Cerebellum (tissue), 4 donors: ENCODE measurements at places on chromosomes 5 and 9. TPM values are rescaled to one million over a fixed set of nuclear protein-coding genes. Genes with fewer than 3 reads are reported as not detected.

DNA sequence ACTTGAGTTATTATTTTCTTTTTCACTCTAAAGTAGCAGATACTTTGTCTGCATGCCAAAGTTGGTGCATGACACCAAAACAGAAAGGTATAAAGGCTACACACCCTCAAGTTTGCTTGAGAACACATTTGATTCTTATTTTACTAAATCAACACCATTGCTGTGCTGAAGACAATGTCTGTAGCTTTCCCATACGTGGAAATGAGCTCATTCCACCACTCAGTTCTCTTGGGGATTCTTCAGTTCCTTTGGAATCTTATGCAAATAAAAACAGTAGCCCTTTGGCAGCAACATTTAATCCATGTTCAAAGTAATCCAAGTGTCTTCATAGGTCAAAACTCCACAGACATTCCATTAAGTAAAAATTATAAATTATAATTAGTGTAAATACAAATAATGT is 264.9 kb downstream of the TLE1 start:
- no peak for DNase-seq

DNA sequence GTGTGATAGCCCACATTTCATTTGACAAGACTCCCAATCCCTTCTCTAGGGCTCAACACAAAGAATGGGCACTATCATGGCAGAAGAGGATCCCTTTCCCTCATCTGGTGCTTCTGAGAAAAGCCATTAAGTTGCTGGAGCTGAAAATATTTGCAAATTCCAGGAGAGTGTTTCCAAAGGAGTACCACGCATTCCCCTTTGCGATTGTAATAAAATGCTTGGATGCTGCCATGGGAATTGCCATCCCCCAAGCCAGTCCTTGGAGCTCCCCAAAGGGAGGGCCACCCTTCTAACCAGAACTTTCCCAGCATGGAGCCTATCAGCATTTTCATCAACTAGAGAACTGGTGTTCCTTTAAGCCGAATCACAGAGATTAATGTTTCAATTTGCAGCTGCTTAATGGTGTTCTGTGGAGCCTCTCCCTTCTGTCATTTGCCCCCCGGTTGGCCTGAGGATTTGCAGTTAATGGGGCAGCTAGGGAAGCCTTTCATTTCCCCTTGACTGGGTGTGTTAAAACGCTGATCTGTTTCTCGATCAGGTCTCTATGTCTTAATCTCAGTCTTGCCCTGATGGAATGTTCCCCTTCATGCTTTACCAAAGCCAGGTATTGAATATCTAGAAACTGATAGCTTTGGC is 133.0 kb downstream of the ENC1 start:
- no peak for DNase-seq

GRCh38 chr5:134917070-134917815 is 12.3 kb downstream of the PCBD2 start:
- no peak for DNase-seq

DNA sequence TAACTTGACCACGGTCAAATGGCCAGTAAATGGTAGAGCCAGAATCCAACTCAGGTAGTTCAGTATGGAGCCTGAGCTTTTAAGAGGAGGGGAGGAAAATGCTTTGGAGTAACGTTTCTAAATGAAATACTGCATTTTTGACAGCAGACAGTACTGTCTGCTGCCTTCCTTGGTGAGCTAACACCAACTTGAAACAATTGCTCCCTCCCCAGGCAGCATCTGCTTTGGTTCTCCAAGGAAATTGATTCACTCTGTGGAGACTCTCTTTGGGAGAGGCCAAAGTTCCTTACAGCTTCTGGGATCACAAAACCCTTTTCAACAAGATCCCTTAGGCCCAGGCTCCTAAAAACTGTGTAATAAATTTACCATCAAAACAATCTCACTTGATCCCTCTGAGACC is 75.2 kb upstream of the SSBP2 start:
- DNase-seq = no peak

DNA sequence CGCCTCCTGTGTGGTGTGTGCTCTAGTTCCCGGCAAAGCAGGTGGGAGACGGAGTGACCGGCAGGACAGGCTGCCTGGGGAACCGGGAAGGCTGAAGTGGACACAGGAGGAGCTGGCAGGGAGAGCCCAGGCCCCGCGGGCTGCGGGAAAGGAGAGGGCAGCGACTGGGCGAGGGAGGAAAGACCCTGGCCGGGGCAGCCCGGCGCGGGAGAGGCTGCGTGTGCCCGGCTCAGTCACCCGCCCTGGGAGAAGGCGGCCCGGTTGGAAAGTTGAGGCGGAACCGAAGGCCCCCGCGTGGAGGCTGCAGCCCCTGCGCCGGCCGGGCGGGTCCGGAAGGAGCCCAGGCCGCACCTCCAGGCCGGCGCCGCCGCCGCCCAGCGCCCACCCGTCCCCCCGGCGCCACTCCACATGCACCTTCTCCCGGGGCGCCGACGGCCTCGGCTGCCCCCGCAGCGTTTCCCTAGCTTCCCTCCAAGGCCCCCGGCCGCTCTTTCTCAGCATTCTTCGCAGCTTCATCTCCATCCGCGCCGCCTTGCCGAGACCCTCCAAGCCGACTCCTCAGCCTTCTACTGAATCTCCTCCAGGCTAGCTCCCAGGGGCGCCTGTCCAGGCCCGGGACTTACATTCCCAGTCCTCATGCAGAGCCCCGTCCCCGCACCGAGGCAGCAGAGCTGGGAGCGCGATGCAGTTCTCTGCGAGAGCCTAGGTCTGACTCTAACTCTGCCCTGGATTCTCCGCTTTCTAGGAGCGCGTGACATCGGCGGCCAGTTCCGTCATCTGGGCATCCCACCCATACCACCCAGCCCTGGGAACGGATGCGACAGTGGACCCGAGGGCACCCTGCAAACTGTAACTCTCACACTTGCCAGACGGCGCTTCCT is 152.0 kb downstream of the ERCC6L2 start:
- DNase-seq = no peak

- no peak for DNase-seq
These were observed 949.8 kb upstream of the TYRP1 start for GRCh38 chr9:11743356-11743755.

GRCh38 chr9:86202338-86202882 is 57.0 kb downstream of the C9orf153 start:
- DNase-seq = peak; percentile 22

The SNCAIP gene
- total RNA-seq = 70.7 TPM

DNA sequence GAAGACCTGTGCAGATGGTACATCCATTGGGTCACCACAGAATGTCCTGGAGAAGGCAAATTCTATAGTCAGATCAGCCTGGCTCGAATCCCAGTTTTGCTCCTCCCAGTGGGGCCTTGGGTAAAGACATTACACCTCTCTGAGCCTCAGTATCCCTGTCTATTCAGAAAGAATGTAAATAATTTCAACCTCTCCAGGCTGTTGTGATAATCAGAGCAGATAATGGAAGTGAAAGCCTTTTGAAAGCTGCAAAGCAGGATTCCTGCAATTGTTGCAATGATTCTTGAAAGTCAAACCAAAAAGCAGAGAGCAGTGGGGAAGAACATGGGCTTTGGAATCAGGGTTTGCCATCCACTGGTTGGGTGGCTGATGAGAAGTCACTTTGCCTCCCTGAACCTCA is 63.2 kb downstream of the LHX2 start:
- no peak for DNase-seq

DNA sequence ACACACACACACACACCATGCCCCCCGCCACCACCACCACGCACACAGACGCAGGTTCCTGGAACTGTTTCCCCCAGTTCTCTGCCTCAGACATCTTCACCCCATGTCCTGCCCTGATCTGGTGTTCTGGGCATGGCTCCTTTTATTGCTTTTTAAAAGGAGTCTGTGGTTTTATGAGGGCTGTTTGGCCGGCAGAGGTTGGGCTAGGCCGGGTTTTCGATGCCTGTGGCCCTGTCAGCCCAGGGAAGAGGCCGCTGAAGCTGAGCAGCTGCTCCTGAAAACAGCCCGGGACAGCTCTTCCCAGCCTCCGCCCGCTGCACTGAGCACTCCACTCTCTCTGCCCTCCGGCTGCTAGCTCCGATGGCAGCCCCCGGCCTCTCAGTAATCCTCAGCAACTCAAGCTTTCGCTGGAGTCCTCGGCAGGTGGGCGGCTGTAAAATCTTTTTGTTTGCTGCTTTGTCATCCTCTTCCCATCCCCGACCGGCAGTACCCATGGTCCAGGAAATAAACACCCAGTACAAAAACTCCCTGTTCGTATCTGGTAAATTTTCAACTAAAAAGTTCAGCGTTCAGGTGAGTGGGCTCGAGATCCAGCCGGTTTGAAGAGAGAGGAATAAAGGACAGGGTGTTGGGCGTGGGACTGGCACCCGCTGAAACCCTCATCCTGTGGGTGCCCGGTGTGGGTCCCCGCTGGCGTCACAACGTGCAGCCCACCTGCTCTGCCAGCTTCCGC is 103.0 kb upstream of the ERCC6L2 start:
- DNase-seq = no peak

DNA sequence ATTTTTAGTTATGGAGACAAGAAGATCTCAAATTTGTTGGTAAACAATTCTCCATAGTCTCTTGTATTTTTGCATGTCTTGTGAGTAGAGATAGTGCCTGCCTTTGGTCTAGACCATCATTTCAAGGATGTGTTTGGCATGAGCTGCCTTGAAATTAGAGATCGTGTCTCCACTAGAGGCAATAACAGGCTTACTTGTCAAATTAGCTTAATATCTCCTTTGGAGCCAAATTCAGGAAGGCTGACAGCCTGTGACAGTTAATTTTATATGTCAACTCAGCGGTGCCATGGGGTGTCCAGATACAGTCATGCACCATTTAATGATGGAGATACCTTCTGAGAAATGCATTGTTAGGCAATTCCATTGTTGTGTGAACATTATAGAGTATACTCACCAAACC is 24.8 kb upstream of the PRDM9 start:
- no peak for DNase-seq

- no peak for DNase-seq
These were observed 213.6 kb downstream of the GDNF start for GRCh38 chr5:37626266-37626665.

DNA sequence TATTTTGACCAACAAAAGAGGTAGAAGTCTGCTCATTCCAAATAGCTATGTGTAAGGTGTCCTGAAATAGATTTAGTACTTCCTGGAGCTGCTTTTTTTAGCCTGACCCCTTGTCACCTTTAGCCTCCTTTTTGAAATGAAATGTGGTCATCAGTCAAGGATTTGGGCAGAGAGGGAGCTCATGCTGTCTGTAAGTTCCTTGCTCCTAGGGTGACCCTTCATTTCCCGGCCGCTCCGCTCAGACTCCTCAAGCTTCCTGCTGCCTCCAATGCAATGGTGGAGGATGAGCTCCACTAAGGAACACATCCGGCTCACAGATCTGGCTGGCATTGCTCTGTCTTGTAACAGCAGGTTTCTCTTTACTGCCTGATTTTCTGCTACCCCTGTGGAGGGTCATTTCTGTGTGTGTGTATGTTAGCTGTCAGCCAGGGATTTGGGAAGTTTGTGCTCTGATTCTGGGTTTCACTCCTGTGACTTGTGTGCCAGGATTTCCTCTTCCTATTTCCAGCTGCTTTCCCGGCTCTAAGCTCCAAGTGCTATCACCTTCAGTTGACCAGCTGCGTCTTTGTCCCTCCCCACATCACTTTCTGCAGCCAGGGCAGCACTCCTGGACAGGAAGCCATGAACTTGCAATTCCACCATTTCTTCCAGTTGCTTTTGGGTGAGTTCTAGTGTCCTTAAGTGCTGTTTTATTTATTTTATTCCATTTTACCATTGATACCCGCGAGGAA is 265.9 kb downstream of the ICE1 start:
- no peak for DNase-seq

- DNase-seq = no peak
These were observed 8.0 kb downstream of the PCDH1 start for GRCh38 chr5:141870228-141870627.

DNA sequence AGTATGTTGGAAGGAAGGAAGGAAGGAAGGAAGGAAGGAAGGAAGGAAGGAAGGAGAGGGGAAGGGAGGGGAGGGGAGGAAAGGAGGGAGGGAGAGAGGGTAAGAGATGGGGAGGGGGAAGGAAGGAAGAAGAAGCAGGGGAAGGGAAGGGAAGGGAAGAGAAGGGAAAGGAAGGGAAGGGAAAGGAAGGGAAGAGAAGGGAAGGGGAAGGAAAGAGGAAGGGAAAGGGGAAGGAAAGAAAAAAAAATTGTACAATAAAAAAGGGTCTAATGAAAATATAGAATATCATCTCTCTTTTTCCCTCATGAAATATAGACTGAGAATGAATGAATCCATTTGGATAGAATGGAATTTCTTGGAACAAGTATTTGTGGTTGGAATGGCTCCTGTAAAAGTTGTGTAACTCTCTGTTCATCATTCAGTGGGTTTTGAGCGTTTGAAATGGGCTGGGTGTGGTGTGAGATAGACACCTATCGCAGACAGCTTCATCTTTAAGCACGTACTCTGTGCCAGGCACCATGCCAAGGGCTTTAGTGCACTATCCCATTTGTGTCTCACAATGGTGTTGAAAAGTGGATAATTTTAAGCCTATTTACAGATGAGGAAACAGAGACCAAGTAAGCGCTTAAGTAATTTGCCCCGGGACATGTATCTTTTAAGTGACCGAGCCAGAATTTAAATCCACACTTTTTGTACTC is 11.6 kb upstream of the PAPPA start:
- no peak for DNase-seq

DNA sequence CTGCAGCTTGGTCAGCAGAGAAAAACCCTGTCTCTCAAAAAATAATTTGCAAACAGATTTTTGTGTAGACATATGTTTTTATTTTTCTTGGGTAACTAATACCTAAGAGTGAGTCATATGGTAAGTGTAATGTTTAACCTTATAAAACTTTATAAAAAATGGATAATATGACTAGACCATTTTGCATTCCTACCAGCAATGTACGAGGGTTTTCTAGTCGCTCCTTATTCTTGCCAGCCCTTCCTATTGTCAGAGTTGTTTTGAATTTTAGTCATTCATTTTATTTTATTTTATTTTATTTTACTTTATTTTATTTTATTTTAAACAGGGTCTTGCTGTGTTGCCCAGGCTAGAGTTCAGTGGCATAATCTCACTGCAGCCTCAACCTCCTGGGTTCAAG is 37.8 kb downstream of the RABGAP1 start:
- no peak for DNase-seq

- no peak for DNase-seq
These were observed 371.5 kb upstream of the PRR16 start for GRCh38 chr5:120092649-120093048.

The CACNA1B gene
- 31.4 TPM for total RNA-seq

DNA sequence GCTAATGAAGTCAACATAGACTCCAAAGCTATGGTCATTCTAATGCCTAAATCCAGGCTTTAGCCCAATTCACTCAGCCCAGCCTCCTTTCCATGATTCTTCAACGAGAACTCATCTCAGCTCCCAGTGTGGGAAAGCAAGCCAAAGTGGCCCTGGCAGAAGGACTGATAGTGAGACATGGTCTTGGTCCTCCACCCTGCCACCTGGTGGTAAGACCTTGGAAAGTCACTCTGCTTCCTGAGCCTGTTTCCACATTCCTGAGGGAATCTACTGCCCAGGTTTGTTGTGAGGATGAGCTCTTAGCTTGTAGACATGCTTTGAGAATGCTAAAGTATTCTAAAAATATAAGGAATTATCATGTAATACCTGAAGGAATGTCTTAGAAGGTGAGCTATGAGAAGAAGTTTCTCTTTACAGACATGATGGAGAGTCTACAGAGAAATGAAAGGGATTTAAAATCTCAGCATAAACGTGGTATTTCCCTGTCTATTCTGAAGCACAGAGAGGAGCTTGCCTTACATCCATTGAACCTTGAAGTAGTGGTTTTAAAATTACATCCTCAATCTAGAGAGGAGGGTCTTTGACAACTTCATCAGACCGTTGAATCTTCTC is 173.5 kb downstream of the TRIM32 start:
- DNase-seq = peak; percentile 45

- DNase-seq = no peak
These were observed 64.1 kb downstream of the ANKH start for GRCh38 chr5:14807471-14807870.
